Stimulated activated CD8-positive, alpha-beta memory T cell treated with anti-CD3 and anti-CD28 coated beads, Interleukin-4, amount 100 ng/mL, for 4 hours (primary cell): ENCODE measurements at places on chromosomes 3 and 15.

DNA sequence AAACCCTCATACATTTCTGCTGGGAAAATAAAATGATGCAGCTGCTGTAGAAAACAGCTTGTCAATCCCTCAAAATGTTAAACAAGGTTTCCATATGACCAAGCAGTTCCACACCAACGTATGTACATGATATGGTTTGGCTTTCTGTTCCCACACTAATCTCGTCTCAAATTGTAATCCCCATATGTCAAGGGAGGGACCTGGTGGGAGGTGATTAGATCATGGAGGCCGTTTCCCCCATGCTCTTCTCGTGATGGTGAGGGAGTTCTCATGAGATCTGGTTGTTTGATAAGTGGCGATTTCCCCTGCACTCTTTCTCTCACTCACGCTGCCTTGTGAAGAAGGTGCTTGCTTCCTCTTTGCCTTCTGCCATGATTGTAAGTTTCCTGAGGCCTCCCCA, 100.6 kb upstream of the SLC24A5 start:
- no peak for DNase-seq

DNA sequence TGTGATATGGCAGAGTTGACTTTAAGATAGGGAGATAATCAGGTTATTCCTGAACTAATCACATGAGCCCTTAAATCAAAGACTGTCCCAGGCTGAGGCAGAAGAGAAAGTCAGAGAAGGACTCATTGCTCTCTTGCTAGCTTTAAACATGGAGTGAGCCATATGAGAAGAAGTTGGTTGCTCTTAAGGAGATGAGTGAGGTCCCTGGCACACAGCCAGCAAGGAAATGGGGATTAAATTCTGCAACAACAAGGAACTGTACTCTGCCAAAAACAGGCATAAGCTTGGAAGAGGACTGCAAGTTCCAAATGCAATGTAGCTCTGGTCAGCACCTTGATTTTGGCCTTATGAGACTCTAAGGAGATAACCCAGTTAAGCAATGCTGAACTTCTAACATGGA, 457.0 kb downstream of the PLOD2 start:
- DNase-seq = no peak

DNA sequence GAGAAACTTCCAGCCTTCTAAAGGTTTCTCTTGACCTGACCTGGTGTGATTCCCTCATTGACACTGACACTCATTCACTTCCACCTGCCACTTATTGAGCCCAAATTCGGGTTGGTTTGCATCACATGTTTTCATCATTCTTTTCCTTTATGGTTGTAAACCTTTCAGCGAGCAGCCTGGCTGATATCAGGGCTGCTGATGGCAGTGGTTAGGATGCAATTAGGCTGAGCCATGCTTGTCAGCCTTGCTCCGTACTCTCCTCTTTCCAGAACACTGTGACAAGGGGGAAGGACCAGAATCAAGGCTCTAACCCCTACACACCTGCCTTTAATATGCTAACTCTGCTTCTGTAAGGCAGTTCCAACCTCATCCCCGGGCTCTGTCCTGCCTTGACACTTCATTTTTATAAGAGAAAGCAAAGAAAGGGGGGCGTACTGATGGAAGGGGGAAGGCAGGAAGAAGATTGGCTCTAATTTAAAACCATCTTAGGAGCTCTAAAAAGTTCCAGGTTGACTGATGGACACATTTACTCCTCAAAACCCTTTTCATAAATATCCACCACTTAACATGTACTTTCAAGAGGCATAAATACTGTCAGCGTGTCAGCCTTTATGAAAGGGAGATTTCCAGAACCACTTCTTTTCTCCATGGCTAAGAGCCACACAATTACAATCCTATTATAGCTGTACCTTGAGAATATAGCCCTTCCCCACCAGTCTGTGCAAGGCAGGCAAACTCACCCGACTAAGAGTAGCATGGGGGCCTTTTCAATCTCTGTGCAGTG, 5.7 kb downstream of the NMNAT3 start:
- no peak for DNase-seq

GRCh38 chr3:72657666-72658065, 190.6 kb downstream of the SHQ1 start:
- DNase-seq = peak; percentile 1

- DNase-seq = no peak
Observed at GRCh38 chr15:87604857-87605446, 651.6 kb downstream of the NTRK3 start.

GRCh38 chr3:108804966-108805365, 17.6 kb upstream of the TRAT1 start:
- no peak for DNase-seq

GRCh38 chr3:105691633-105692032, 177.2 kb downstream of the CBLB start:
- DNase-seq = no peak

DNA sequence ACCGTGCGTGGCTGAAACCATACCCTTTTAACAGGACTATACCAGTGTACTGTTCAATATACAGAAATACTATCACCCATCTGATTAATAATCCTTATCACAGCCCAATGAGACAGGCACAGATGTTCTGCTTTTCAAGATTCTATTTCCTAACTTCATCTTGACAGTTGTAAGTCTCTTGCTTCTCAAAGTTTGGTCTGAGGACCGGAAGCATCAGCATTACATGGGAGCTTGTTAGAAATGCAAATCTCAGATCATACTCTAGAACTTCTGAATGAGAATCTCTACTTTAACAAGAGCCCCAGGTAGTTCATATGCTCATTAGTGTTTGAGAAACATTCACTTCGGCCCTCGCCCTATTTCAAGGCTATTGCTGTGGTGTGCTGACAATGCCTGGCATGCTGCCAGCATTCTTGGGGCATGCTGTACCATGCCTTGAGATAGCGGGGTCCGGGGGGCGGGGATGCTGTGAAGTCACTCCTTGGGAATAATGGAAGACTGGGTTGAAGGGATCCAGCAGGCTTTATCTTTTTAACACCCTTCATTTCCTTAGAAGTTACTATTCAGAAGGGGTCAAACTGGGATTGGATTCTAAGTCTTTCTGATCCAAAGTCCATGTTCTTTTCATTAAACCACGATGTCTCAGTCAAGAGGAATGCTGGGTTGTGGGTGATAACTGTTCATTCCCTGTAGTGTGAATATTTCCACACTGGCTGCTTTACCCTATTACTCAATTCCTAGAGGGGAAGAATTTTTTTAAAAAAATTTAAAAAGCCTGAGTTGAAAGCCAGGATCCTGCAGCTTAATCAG, 194.7 kb downstream of the LPP start:
- DNase-seq = no peak

DNA sequence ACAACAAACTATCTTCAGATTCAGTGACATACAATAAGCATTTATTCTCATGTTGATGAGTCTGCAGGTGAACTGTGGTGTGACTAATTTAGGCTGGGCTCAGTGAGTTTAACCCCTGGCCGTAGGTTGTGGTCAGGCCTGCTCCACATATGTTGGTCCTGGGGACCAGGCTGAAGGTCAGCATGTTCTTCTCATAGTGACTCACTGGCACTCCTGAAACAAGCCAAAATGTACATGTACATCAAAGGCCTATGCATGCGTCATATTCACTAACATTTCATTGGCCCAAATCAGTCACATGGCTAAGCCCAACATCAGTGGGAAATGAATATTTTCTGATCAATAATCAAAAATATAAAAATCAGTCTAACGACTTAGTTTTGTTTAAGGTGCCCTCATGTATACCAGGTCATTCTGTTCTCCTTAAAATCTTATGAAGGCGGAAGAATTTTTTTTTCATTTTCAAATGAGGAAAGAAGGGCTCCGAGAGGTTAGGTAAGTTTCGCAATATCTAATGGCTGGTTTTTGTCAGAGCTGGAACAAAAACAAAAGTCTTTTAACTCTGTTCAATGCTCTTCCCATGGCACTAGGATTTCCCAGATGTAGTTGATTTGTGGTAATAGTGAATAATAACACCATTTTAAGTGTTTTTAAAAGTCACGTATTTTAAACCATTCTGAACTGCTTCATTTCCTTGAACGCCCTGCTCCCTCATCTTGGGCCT, 148.5 kb downstream of the MFSD1 start:
- no peak for DNase-seq

- no peak for DNase-seq
Observed at GRCh38 chr3:193828477-193828876, 235.5 kb downstream of the OPA1 start.

GRCh38 chr3:118846176-118846575, 188.5 kb downstream of the IGSF11 start:
- DNase-seq = no peak

DNA sequence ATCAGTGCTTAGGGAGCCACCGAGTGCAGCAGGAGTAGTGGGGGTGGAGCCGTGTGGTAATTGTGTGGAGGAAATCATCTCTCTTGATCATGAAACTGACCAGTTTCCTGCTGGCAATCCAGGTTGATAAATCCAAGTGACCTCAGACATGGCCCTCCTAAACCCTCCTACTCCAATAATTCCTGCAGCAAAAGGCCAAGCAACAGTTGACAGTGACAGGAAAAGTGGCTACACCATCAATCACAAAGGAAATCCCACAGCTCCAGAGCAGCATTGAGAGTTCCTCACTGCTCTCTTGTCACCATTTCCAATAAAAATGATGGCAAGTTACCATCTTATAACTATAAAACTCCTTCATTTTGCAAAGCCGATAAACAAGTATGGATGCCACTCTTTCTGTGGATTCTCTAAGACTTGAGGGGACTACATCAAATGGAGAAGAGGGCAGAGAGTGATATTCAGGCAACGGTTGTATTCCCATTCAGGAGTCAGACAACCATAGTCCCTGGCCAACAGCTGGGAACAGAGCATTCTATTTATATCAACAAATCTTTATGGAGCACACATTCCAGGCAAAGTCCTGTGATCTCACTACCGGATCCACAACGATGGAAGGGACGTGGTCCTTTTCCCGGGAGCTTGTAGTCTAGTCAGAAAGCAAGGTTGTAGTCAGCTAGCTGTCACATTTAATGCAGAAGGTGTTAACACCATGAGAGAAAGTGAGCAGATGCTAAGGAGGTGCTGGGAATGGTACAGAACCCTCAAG, 312.5 kb upstream of the CTNNB1 start:
- no peak for DNase-seq

DNA sequence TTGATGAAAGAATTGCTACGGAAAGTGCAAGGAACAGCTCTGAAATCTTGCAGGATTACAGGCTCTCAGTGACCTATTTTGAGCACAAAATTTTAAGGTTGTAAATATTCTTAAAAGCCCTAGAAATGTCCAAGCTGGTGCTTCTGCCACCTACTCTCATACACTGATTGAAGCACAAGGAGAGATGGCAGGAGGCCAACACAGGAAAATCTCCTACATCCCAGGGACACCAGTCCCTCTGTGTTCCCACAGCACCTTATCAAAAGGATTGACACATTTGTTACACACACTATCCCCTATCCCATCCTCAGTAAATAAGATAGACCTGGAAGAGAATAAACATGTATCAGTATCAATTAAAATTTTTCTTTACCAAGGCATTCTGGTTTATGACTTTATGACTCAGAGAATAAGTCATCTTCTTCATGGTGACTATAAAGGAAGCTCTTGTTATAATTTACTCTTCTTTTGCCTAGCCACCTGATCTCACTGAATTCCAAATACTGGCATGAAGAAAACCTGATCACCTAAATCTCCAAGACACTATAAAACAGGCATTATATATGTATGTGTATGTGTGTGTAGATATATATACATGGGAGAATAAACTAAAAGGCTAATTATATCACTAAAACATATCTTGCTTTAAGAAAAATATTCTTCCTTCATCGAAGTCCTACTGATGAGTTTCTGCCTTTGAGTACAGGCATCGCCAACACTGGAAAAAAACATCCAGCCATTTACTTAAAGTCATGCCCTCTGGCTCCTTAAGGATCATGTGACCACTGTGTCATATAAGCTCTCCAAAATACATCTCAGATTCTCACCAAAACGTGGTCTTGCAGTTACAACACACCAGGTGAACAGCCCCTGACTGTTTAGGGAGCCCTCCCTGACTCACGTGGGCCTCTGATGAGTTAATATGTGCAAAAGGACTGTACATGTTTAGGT, 208.1 kb upstream of the NR2F2 start:
- no peak for DNase-seq

DNA sequence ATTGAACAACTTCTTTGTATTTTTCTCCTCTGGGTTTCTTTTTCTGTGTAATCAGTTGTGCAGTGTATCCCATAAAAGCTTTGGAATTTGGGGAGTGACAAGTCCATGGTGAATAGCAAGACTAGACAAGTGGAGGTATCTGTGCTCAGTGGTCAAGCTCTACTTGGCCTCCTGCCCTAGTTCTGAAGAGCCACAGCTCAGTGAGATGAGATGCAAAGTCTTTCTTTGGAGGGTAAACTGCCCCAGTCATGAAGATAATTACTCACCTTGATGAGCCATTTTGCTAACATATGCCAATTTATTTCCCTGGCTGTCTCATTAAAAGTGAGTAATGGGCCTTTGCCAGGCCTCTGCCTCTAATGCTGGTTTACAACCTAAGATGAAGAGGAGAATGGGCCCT, 271.2 kb upstream of the TRIM42 start:
- no peak for DNase-seq

DNA sequence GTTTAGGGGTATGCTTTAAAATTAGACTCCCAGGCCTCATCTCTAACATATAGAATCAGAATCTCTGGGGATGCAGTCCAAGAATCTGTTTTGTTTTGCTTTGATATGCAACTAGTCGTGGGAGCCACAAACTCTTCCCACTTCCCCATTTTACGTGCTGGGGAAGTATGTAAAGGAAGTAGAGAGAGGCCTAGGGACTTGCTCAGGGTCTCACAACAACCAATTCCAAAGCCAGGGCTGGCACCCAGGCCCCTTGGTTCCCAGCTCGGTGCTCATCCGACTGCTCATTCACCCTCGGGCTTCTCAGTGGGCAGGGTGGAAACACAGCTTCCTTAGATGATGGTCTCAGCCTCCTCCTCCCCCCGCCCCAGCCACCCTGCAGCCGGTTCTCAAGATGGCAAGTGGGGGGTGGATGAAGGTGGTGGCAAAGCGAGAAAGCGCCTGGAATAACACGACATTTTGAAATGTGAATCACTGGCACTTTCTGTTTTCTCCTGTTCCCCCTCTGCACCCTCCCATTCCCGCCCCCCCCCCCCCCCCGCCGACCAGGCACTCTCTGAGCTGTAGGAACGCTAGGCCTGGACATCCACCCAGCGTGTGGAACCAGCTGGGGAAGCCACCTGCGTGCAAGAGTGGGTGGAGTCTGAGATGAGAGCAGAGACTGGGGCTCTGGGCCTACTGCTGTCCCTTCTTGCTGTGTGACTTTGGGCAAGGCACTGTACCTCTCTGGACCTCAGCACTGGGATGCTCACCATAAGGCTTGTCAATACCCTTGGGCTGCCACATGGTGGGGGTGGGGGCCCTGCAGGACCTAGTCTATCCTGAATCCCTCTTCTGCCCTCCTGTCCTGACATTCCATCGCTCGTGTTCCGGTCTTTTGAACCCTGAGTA, 214.5 kb downstream of the RPLP1 start:
- no peak for DNase-seq

GRCh38 chr3:185444329-185444728, 54.5 kb downstream of the TMEM41A start:
- no peak for DNase-seq

DNA sequence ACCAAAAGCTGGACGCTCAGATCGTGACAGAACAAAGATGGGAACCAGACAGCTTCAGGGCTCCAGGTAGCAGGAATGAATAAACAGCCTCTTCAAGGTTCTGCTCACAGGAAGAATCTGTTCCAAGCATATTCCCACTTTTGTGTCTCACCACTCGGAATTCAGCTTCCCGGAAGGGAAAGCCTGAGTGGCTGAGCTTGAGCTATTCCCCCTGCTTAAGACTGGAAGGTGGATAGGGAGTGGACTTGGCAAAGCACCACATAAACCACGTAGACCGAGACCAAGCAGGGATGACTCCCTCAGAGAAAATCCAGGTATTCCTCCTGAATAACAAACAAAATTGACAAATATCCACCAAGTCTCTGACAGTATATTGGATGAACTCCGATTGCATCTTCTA, 180.2 kb upstream of the NR2F2 start:
- no peak for DNase-seq
